Urinary bladder (tissue), 4 donors: ENCODE measurements at places on chromosomes 16 and 17.
A peak's percentile ranks its signal among the peaks of the same experiment; 100 is the strongest.

- no peak for DNase-seq
Observed at GRCh38 chr16:72664056-72664508, 383.8 kb downstream of the ZFHX3 start.

- peak; percentile 73 for DNase-seq
Observed at GRCh38 chr16:4217204-4218131, 24.4 kb downstream of the SRL start.

DNA sequence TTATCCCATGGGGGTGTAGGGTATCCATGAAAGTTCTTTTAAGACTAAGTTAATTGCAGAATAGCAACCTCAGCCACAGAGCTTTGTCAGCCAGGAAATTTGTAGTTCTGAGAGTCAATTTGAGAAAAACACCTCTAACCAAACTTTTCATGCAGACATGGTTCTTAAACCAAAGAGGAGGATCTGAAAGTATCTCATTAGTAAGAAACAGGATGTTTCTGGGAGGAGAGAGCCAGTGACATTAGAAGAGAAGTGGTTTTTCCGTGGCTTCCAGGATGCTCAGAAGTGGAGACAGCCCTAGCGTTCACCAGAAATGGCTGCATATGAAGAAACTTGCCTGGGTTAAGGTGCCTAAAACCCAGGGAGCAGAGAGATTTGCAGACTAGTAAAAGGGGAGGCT lies 7.9 kb downstream of the GNAO1 start:
- DNase-seq = no peak

DNA sequence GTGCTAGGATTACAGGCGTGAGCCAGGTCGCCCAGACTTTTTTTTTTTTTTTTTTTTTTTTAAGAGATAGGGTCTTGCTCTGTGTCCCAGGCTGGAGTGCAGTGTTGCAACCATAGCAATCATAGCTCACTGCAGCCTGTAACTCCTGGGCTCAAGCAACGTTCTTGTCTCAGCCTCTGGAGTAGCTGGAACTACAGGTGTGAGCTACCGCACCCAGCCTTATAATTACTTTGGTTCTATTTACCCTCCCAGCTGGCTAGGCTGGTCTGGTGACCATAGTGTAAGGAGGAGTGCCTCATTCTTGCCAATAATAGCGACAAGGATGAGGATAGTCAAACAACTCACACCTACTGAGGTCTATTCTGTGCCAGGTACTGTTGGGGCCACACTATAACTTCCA lies 39.6 kb upstream of the USP7 start:
- DNase-seq = no peak

GRCh38 chr16:85172455-85173145 lies 60.3 kb upstream of the CIBAR2 start:
- peak; percentile 32 for DNase-seq

DNA sequence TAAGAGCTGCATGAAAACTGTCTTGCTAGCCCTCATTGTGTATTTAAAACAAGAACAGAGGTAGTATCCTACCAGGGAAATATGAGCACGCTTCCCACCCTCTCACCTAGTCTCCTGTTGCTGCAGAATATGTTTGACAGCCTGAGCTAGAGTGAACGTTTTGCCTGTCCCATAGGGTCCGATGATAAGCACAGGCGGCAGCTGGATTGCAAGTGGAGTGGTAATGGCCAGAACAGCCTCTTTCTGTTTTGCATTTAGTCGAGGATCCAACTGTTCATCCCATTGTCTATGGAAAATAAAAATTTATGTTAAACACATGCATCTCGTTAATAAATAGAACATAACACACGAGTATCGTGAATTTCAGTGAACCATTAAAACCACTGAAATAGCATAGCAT lies 84.2 kb downstream of the HELZ start:
- no peak for DNase-seq

GRCh38 chr17:36590082-36590481 lies 1.6 kb upstream of the DHRS11 start:
- DNase-seq = no peak

GRCh38 chr16:87713451-87714229 lies 52.1 kb downstream of the KLHDC4 start:
- no peak for DNase-seq

DNA sequence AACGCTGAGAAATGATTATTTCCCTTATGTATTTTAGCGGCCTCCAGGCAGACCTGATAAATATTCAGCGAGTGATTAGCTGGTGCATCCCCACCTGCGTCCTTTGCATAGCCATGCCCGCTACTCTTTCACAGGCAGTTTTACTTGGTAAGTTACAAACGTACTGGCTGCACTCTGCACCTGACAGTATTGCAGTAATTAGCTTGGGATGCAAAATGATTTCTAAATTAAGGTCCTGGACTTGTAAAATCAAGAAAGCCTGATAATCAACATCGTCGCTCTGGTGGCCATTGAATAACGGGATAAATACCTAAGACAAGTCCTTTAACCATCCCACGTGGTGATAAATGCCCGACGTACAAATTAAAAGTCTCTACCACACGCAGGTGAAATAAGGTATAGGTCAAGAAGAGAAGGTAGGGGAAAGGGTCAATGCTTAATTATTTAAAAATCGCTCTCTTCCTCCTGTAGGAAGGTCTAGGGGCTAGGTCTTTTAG lies 998 bp upstream of the PRKCA start:
- no peak for DNase-seq

DNA sequence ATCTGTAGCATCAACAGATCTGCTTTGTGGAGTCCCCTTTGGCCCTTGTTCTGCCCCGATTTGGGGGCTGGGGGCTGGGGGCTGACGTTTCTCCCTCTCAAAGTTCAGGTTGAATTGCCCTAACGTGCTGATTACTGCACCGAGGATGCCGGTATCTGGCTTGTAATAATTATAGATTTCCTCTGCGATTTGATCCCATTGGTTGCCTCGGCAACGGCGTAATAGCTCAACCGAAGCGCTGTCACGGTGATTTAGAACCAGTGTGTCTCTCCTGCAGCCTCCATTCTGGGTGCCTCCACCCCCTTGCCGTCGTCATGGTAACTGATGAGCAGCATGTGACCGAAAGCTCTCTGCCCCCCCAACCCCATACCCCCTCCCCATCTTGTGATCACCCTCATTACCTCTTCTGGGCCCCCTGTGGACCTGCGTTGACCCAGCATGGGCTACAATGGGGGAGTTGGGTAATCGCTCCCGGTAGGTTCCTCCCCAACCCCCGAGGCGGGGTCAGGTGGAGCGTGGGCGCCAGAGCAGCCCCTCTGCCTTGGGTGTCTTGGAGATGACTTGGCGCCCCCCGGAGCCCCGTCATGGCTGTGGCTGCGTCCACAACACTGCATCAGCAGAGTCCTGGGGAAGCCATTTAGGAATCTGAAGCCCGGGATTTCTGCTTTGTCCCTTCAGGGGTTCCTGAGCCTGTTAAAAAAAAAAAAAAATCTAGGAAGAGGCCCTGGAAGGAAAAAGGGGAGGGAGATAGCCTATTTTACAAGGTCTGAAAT lies 38.4 kb downstream of the ABAT start:
- no peak for DNase-seq

GRCh38 chr16:2720064-2720457 lies at the start of gene PRSS27:
TSS of gene PRSS27 (minus strand) at chr16:2720224. CDS start at chr16:2720160, 64 bp downstream.
- no peak for DNase-seq

GRCh38 chr16:31439519-31439918 lies 3.1 kb downstream of the ZNF843 start:
- DNase-seq = no peak

DNA sequence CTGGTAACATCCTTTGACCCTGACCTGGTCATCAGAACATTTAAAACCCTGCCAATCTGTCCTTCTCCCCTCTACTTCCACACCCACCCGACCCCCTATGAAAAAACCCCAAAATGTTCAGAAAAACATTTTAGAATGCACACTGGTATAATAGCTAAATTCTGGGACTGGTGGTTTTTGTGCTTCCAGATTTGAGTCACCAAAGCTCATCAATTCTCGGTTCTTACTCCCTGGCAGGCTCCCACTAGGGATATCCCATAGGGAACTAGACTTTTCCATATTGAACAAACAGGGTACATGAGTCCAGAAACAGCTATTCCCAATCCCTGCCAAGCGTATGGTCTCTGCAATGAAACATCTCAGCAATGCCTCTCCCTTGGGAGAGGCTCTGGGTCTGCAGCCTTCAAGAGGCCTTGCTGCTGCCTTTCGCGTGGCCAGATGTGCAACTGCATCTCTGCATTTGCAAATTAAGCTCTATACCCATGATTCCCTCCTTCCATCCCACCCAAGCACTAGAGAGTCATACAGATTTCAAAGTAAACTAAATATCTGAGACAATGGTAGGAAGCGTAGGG lies 67.7 kb downstream of the SMG6 start:
- DNase-seq = no peak

- peak; percentile 92 for DNase-seq
Observed at GRCh38 chr17:7252176-7253043, at the start of gene ELP5. TSS of gene ELP5 (plus strand) at chr17:7252215. CDS start at chr17:7252551, 336 bp downstream.

DNA sequence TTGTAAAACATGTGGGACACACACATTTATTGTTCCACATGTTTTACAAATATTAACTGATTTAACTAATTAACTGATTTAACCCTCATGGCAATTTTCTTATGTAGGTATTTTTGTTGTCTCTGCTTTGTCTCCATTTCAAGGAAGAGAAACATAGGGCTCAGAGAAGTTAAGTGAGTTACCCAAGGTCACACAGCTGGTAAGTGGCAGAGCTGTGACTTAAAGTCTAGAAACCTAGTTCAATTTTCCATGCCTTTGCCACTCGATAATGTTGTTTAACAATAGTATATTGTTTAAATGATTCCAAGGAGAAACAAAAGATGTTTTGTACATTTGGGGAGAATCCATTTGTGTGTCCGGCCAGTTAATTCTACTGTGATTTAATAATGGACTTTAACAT lies 284.1 kb upstream of the CDH5 start:
- no peak for DNase-seq

DNA sequence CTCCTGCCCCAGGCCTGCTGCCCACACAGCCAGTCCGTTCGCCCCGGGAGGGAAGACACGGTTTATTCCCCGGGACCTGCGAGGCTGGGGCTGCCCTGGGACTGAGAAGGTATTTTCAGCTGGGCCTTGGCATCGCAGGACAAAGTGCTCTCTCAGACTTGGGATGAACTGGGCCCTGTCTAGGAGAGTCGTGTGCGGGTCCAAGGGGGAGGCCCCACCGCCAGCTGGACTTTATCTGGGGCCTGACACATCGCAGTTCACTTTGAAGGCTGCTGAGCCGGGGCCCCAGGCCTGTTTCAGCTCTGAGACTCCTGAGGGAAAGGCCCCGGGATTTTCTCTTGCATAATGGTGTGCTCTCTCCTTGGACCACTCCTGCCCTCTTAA lies 6.8 kb downstream of the CRISPLD2 start:
- no peak for DNase-seq

DNA sequence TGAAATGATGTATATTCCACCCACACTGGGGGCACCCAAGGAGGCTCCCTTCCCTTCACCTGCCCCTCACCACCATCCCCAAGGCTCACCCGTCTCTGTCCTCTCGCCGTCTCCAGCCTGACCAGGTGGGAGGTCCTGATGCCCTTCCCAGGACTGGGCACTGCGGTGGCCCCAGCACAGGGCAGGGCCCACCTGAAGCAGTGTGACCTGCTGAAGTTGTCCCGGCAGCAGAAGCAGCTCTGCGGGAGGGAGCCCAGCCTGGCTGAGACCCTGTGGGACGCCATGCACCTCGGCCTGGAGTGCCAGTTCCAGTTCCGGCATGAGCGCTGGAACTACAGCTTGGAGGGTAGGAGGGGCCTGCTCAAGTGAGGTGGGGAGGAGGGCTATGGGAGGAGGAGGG lies 9.9 kb downstream of the PPY start:
- DNase-seq = no peak

DNA sequence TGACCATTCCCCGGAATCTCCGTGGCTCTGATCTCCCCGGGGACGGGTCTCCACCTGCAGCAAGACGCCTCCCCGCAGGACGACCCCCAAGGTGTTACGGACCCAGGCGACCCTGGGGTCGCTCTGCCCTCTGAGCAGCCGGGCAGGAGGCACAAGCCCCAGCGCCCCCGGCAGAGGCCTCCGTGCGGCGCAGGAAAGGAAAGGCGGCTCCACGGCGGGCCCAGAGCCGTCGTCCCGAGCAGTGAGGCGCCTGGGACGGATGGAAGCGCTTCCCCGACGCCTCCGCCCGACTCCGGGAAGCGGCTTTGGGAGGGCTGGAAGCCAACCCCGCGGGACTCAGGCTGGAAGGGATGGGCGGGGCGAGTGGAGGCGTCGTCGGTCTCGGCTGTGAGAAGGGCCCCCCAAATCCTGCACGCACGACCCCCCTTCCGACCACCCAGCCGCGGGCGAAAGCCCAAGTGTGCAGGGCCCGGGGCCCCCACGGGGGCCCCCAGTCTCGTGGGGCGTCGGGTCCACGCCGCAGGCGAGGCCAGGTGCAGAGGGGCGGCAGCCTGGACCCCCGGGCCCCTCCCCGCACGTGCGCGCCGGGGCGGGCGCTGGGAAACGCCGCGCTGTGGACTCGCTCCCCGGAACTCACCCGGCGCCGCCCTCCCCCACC lies 32.7 kb upstream of the RPH3AL start:
- DNase-seq = no peak

DNA sequence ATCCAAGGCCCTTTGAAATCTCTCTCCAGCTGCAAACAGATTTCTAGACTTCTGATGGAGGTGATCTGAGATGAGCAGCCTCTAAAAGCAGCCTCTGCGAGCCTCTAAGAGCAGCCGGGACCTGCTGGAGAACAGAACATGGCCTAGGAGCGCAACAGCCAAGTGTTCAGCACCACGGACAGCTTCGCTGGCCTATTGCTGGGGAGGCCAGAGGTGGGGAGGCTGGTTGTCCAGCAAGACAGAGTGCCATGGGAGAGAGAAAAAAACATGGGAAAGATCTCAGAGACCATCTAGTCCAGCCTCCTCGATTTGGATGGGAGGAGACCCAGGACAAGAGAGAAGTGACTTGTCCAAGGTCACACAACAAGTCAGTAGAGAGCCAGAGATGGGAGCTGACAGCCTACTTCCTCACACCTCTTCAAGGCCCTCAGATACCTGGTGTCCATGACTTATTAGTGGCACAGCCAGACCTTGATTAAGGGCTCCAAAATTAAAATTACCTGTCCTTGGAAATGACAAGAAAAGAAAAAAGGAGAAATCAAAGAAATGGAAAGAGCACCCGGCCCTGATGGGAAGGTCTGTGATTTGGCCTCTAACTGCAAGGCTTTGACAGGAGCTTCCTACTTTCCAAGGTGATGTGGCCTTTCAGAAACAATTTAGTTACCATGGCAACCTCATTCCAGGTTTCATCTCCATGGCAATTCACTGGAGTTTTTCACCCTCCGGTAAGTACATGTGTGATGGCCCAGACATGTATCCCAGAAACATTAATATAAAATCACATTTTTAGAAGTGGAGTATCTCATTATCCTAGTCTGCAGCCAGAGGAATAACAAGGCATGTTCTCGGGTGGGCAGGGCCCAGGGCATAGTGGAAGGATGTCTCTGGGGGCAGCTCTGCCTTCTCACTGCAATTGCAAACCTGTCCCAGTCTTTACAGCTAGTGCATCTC lies 14.5 kb downstream of the RPRML start:
- no peak for DNase-seq
